ENCODE measurements at places on chromosomes 3 and 15.

DNA sequence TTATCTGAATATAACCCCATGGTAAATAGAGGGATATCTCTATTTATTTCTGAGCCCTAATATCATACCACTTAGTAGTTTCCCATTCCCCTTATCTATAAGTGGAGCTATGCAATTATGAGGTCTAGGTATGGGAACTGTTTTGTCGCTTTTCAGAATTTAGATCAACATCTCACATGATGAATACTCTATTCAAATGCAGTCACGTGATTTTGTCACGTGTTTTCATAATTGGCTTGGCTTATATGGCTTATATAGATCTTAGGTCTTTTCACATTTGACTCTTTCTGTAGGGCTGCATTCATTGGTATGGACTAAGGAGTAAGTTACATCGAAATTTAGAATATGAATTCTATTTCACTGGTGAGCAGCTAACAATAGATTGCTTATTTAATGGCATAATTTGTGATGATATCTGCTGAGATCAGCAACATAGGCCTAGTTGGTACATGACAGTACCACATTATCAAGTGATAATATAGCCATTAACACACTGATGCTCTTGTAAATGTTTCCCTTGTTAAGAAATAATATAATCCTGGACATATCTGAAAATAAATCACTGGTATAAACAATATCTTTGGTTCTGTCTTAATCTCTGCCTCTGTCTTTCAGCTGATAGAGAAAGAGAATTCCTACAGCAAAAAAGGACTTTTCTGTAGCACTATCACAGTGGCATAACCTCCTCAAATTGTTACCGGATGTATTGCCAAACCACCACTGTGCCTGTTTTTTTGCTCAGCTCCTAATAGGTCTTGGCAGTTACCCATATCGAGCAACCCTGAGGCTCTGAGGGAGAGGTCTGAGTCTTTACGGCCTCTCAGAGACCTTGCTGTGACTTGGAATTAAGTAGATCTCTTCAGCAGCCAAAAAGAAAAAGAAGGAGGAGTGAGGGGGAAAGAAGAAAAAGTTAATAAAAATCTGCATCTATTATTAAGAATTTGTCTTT is 357.1 kb downstream of the ZPLD1 start:
- DNase-seq = no peak

- no peak for DNase-seq
Measured at GRCh38 chr15:56228352-56228751, 15.3 kb downstream of the RFX7 start.

GRCh38 chr3:175146258-175146657 is 287.1 kb downstream of the NAALADL2 start:
- no peak for DNase-seq

DNA sequence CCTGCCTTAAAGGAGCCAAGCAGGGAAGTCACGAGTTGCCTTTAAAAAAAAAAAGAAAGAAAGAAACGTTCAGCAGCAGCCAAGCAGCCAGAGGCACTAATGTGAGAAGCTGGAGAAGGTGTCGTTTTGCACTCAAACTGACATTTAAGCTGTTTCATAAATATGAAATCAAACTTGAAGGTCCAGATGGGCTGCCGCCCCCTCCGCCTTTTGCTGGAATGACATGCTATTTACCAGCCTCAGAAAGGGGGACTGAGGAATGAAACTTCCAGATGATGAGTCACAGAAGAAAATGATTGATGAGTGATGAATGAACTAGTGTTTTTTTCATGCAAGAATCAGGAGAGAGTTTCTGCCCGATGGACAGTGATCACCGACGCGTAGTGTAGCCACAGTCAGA is 396.8 kb downstream of the IGSF11 start:
- DNase-seq = no peak

GRCh38 chr3:56825567-56826438 is 24.1 kb upstream of the ARHGEF3 start:
- DNase-seq = no peak

- DNase-seq = no peak
Measured at GRCh38 chr3:52310861-52311575, 5.1 kb upstream of the DNAH1 start.

- DNase-seq = no peak
Measured at GRCh38 chr15:29612701-29613100, 209.6 kb downstream of the TJP1 start.

DNA sequence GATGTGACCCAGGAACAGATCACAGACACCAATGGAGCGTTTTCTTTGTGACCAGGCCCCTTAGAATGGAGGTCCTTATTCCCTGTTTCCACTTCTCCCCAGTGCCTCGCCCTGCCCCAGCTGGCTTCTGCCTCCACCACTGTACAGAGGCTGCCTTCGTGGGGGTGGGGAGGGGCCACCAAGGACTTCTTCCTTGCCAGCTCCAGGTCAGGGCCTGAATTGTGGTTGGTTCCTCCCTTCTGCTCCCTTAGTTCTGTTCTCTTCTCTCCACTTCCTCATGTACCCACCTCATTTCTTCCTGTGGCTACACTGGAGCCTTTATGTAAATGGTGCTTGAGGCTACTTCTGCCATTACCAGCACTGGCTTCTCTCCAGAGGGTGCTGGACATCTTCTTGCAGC is 16.4 kb downstream of the TGM4 start:
- DNase-seq = no peak

- DNase-seq = no peak
Measured at GRCh38 chr3:52280050-52280461, 1.6 kb upstream of the WDR82 start.

GRCh38 chr3:128547368-128547987 is 54.5 kb upstream of the GATA2 start:
- DNase-seq = no peak

GRCh38 chr15:62584301-62585235 is 419.5 kb upstream of the C2CD4B start:
- no peak for DNase-seq
